ENCODE measurements at places on chromosomes 13 and 19. TPM values are rescaled to one million over a fixed set of nuclear protein-coding genes. Genes with fewer than 3 reads are reported as not detected.

Gene CRB3
- total RNA-seq, result 0.33 TPM

Gene NOVA2
- 3.9 TPM for total RNA-seq

Gene HRC
- total RNA-seq, result 1,164 TPM

Gene MIDN
- total RNA-seq, result 42.2 TPM

Gene SIGLEC5
- not detected for total RNA-seq

Measured in right atrium auricular region (tissue), 2 donors.